ENCODE measurements at places on chromosomes 11 and 22. TPM values are rescaled to one million over a fixed set of nuclear protein-coding genes. Genes with fewer than 3 reads are reported as not detected.

DNA sequence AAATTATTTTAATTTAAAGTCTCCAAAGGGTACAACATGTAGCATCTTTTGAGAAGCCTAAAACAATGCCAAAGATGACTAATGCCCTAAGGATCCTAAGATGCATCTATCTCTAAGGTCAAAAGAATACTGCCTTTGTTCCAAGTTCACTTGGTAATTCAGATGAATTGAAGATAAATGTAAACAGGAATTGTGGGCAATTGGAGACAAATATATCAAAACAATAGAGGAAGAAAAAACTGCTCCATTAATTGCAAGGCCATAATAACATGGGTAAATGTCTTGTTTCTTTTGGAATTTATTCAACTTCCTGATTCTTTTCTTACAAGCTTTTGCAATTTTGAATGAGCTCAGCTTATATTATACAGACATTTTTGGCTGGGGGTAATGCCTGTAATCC lies 338.6 kb downstream of the TTC28 start:
- no peak for DNase-seq

DNA sequence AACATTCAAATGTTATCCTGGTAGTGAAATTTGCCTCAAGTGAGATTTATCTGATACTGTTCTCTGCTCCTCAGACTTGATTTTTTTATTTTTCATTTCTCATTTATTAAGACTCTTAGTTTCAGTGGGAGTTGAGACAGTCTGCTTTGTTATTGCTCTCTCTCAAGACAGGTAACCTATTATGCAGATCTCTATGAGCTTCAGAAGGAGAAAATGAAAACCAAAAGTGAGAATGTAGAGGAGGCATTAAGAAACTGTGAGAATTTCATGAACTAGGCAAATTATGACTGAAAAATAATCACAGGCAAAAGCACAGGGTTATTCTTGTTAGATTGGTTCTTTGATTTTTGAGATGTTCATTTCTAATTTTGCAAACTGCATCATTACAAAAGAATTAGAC lies 290.0 kb upstream of the CHORDC1 start:
- DNase-seq = no peak

The DBX1 gene
- total RNA-seq = not detected

DNA sequence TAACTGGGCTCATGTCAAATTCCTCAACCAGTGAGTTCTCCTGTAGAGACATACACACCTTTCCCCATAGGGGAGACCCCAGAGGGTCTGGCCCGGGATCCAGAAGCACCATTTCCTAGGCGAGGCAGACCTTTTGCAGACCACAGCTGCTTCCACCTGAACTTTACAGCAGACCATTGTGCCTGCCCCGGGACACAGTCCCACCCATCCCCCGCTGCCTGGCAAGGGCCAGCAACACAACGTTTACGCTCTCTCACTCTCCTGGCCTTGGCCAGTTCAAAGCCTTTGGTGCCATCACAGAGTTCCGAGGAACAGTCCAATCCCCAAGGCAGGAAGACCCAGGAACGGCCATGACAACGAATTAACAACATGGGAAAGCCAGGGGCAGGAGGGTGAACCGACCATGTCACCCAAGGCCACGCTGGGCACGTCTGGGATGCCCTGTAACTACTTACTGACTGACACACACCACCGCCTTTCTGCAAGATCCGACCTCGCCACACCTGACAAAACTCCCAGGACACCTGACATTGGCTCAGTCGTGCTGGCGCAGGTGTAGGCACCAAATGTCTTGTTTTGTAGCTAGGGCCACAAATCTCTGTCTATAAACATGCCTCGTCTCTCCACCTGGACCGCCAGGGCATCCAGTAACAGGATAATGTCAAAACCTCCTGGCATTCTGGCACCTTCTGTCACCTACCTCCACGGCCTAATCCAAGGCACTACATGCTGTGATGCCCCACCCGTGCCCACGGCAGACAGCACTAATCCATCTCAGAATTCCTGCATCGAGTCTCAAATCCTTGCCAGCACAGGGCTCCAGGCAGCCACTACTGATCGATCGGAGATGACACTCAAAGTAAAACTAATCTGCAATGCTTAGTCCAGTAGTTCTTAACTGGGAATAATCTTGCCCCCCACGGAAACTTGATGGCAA lies 51.3 kb downstream of the MYH9 start:
- DNase-seq = no peak

GRCh38 chr22:39665229-39665628 lies 94.7 kb downstream of the CACNA1I start:
- no peak for DNase-seq

All from endothelial cell (in vitro differentiated cells).